ENCODE measurements at places on chromosomes 12 and 14.

DNA sequence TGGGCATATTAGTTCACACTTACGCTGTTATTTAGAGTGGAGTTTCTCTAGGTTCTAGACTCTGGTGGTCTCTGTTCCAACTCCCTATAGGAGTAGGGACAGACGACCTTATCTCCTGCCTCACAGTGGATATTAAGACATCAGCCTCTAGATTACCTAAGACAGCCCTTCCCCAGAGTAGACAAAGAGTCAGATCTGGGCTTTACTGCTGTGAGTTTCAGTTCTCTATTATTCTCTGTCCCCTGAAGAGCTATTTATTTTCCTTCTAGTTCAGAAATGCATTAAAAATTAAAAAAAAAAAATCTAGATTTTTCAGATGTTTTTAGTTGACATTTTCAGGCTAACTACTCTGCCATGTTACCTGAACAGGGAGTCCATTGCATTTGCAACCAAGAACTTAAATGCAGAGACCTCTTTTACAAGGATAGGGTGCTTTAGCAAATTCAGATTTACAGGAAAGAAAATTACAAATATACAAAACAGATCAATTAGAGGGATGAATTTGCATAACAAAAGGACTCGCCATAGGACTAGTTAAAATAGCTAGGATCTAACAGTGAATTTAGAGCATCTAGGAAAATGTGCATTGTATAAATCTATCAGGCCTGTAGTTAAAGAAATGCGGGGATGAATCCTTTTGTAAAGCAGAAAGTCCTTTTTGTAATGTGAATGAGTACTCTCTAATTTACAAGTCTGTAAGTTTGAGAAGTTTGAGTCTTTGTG lies 381.4 kb downstream of the APAF1 start:
- DNase-seq: no peak

- no peak for DNase-seq
These were observed 16.6 kb upstream of the JDP2 start for GRCh38 chr14:75411214-75411540.

DNA sequence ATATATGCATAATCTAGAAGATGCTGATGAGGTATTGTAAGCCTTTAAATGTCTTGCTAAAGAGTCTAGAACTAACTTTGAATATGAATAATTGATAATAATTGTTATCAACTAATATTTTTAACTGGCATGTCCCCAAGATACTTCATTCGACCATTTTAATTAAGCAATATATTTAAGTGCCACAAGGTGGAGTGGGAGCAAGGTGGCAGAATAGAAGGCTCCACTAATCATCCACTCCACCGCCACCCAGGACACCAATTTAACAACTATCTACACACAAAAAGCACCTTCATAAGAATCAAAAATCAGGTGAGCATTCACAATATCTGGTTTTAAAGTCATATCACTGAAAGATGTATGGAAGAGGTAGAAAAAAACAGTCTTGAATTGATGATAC lies 409.6 kb downstream of the SEC23A start:
- DNase-seq: no peak

GRCh38 chr12:66829660-66830325 lies 150.9 kb upstream of the GRIP1 start:
- peak; percentile 49 for DNase-seq

DNA sequence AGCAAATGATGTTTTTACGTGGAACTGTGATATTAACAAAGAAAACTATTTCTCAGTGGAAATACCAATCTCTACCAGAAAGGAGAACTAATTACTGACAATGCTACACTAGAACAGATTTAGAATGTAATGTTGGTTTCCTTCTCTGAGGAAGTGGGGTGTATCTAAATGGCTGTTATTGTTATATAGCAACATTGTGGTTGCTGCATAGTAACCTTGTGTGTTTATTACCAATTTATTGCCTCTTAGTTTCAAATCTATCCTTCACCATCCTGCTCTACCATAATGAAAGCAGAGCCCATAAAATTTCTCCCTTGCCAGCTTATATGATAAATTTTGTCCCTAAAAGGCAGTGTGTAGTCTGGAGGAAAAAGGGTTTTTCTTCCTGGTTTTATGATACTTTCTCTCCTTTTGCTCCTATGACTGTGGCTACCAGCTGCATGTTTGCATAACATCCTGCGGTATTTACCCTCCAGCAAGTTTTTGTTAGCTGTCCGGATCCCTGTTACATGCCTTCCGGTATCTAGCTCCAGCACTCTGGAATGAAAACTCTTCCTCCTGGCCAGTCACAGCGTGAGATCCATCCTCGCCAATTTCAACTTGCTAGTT lies 5.7 kb upstream of the KLRK1 start:
- no peak for DNase-seq

DNA sequence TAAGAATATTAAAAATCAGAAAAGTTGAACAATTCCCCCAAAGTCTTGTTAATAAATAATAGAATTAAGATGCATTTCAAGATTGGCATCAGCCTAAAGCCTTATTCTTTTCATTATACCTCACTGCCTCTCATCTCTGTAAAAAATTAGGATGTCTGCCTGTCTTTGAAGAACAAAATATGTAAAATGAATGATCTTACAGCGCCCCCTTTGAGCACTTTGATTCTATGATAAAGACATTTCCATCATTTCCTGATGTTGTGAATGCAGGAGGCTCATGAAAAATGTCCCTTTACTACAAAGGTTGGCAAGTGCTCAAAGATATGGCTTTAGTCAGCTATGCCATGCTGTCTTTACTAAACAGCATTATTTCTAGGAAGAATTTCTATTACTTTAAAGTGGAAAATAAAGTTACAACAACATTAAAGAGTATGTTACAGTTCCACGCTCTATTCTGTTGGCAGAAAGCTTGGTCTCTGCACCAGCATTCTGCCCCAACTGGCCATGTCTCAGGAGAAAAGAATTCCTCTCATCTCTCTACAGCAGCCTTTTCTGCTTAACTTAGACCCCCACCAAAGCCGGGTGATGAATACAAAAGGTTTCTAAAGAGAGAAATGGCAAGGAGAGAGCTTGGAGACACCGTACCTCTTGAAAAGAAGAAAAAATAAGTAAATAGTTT lies 95.1 kb downstream of the LLPH start:
- no peak for DNase-seq

DNA sequence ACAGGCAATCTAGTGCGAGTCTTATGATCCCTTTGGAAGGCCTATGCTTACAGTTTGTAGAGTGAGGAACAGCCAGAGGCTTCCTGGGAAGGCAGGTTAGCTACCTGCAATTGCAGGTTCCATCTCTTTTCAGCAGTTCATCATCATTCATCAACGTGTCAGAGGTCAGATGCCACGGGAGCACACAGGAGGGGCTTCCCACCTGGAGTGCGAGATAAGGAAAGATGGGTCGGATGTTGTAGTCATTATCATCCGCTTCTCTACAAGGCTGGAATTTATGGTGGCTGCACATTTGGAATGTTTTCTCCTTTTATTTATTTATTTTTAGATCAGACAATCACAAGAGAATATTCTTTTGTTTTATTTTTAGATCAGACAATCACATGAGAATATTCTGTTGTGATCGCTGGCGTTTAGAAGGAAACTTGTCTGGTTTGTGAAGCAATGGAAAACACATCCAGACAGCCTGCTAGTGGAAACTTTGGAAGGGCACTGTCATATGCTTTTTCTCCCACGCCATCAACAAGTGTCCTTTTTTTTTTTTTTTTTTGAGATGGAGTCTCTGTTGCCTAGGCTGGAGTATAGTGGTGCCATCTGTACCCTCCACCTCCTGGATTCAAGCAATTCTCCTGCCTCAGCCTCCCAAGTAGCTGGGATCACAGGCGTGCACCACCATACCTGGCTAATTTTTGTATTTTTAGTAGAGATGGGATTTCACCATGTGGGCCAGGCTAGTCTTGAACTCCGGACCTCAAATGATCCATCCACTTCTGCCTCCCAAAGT lies 1.9 kb upstream of the BICD1 start:
- DNase-seq: no peak

GRCh38 chr12:97573901-97574300 lies 111.3 kb downstream of the RMST start:
- no peak for DNase-seq
